Hippocampal formation (tissue), 2 donors: ENCODE measurements at places on chromosomes 2 and 18.

DNA sequence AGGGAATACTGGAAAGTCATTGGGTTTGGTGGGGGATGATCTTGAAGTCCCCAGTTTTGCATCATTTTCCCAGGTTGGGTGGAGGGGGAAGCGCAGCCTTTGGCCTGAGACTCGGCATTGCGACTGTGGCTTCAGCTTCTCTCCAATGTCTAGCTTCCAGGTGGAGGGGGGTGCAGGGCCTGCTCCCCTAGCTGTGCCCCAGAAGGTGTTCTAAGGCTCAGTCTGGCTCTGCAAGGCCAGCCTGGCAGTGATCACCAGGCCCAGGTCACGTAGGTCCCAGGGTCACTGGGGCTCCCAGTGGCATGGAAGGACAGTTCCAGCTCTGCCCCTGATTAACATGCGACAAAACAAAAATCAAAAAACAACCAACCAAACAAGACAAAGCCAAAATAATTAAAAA lies 56.9 kb upstream of the HAAO start:
- DNase-seq, result no peak

- DNase-seq, result no peak
These were observed 188.1 kb downstream of the FMNL2 start for GRCh38 chr2:152523091-152523490.

DNA sequence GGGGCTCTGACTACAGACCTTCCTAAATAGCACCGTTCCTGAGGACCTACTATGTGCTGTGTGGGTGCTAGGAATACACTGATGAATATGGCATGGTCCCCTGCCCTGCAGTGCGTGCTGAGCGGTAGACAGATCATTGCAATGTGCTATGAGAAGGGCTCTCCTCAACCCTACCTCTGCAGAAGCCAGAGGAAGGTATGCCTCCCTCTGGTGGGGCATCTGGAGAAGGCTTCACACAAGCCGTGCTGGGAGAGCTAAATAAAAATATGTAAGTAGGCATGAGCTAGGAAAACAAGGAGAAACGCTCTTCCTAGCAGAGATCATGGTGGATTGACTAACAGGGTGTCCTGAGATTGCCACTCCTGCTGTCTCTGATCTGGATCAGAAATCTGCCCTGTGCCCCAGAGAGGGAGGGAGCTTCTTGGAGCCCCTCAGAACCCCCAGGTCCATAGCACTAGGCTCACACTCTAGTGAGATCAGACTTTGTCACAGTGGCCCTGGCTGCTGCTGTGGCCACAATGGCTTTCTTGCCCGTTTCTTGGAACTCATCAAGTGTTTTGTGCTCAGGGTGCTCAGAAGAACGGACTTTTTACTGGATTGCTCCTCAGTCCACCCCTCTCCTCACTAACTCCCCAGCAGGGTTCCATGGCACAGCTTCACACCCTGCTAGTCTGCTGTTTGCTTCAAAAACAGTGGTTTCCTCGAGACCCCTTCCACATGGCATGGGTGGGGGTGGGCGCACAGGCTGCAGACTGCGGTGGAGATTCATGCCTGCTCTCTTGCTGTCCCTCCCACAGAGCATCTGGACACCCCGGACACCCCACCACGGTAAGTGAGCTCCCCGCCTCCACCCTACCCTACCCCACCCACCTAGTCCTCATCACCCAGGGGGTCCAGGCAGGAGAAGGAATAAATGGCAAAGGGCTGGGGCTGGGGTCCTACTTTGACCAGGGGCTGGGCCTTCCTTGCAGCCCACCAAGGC lies 14.2 kb downstream of the SIGLEC15 start:
- DNase-seq, result no peak

GRCh38 chr18:62399781-62400308 lies 74.7 kb downstream of the TNFRSF11A start:
- no peak for DNase-seq

- DNase-seq, result no peak
These were observed 114.1 kb downstream of the PKP4 start for GRCh38 chr2:158570869-158571268.

DNA sequence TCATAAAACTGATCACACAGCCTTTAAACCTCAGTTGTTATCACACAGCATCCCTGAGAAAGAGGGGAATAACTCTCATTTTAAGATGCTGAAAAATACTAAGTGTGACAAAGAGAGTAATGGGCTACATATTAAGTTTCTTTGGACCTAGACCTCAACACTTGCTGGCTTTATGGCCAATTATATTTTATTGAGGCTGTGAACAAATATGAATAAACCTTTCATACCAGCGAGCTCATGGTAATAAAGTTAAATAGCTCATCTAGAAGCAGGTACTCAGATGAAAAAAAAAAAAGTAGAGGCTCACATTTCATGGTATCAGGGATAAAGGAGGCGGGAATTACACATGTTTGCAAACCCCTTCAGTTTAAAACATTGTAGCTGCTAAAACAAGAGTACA lies 75.7 kb downstream of the DOCK10 start:
- DNase-seq, result no peak

- no peak for DNase-seq
These were observed 92.1 kb downstream of the RNF144A start for GRCh38 chr2:7009207-7009911.

- DNase-seq, result no peak
These were observed 170.6 kb downstream of the SLC8A1 start for GRCh38 chr2:40281021-40281940.

GRCh38 chr2:240392084-240392947 lies 43.1 kb upstream of the GPC1 start:
- no peak for DNase-seq

DNA sequence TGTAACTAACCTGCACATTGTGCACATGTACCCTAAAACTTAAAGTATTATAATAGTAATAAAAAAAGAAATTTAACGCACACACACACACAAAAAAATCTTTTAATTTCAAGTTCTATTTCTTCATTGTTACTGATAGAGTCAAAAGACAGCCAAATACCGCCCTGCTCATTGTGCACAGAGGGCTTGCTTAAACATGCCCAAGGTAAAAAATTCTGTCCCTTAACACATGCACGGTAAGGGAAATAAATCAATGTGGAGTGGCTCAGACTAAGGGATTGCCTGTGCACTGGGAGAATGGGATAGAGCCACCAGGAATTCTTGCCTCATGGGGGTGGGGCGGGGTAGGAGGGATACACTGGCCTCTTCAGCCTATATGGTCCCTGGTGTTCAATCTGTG lies 468.0 kb downstream of the NUP35 start:
- DNase-seq, result no peak

GRCh38 chr18:8448130-8448529 lies 161.1 kb upstream of the RAB12 start:
- no peak for DNase-seq

- DNase-seq, result no peak
These were observed 909 bp upstream of the NRXN1 start for GRCh38 chr2:51032751-51033330.

- no peak for DNase-seq
These were observed 1.4 kb upstream of the TTL start for GRCh38 chr2:112480530-112481049.
